ENCODE measurements at places on chromosomes 12 and 14.
A peak's percentile ranks its signal among the peaks of the same experiment; 100 is the strongest.

GRCh38 chr12:93847517-93848474 lies 170.6 kb downstream of the CRADD start:
- no peak for DNase-seq

- no peak for DNase-seq
Measured at GRCh38 chr12:120240495-120240833, 25.1 kb downstream of the PXN start.

GRCh38 chr12:64679487-64680001 lies 69.2 kb downstream of the RASSF3 start:
- DNase-seq, result peak; percentile 89

GRCh38 chr14:72920008-72920407 lies 6.3 kb upstream of the DCAF4 start:
- DNase-seq, result no peak

- no peak for DNase-seq
Measured at GRCh38 chr12:102755266-102755665, 161.8 kb downstream of the PAH start.

- peak; percentile 88 for DNase-seq
Measured at GRCh38 chr12:13085968-13086686, 17.3 kb downstream of the GSG1 start.

DNA sequence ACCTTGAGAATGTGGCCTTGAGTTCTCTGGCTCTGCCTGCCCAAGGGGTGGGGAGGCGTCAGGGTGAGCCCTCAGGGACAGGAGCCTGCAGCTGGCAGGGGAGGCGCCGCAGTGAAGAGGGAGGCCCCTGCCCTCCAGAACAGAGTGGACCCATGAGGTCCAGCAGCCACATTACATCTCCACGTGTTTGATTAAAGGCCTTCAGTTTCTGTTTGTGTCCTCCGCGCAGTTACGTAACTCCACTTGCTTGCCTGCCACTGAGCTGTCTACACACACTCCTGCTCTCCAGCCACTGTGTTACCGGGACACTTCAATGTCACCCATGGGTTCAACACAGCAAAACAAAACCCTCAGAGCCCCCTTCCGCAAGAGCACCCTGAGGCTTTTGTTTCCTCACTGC lies 70.4 kb downstream of the CHGA start:
- no peak for DNase-seq

- no peak for DNase-seq
Measured at GRCh38 chr14:42090122-42090521, 483.4 kb downstream of the LRFN5 start.

DNA sequence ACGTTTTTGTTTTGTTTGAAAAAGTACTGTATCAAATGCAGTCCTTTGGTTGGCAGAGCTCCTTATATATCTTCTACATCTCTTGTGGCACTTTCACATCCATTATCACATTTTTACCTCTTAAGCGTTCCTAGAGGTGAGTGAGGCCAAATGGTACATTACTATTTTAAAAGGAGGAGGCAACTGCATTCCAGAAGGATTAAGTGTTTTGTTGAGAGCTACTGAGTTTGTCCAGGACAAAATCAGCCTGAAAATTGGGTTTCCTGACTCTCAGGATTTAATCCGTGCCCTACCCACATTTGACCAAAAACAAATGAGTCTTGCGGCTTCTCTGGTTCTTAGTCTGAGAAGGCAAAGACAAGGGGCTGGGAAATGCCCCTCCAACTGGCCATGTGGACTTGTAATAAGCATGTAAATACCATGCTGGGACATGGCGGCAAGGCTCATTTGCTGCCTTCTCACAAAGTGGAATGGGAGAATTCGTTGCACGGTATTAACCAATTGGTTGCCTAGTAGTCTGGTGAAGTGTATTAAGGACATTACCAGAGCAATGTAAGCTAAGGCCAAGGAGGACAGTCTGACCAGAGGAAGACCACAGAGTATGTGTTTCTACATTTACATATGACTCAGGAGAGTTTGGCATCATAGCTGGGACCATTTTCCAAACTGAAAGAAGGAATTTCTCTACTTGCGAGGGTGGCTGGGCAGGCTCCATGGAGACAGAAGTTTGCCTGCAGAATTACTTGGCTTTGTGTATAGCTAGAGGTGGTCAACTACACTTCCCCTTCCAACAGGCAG lies 175.8 kb upstream of the PLXNC1 start:
- peak; percentile 21 for DNase-seq

- DNase-seq, result no peak
Measured at GRCh38 chr12:49928471-49928870, 22.1 kb upstream of the AQP2 start.

GRCh38 chr12:113070117-113070906 lies 13.8 kb downstream of the DTX1 start:
- no peak for DNase-seq

GRCh38 chr12:121456551-121456950 lies 56.6 kb downstream of the RNF34 start:
- no peak for DNase-seq

GRCh38 chr12:71840231-71840847 lies 780 bp downstream of the TBC1D15 start:
- DNase-seq, result peak; percentile 70

DNA sequence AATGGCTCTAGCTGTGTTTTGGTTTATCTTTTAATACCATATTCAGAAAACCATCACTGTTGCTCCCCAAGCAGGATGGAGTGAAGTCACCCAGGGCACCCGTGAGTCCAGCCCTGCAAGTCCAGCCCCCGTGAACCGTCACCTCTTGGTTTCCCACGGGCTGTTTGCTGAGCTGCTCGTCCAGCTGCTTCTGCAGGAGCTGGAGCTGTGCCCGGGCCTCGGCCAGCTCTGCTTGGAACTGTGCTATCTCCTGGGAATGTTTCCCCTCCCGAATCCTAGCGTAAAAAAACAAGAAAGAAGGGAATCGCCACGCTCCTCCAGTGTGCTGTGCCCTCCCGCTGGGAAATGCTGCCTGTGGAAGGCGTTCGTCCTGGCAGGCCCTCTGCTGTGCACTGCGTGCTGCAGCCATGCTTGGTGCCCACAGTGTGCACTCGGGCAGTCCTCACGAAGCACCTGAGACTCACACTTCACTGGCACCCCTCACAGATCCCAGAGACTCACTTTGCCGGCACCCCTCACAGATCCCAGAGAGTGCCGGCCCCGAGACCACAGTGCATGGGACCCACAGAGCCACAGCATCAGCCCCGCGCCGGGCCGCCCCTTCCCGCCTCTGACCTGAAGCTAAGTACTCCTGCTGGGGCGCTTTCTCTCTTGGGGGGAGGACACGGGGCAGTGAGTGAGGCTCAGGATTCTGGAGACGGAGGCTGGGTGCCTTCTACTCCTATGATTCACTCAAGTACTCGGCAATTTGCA lies 15.4 kb upstream of the ANKLE2 start:
- DNase-seq, result no peak

DNA sequence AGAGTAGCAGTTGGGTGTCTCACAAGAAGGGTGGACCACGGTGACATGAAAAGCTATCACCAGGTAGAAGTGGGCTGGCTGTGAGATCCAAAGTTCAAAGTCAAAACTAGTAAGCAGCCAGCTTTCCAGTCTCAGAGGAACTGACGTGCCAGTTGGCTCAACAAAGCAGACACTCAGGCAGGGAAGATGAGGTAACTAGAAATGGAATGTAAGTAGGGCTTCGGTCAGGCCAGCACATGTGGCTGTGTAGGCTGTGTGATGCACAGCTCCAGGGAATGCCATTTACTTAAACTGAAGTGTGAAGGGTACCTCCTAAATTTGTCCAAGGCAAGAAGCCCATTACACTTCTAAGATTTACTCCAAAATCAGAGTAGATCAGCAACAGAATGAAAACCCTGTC lies 43.6 kb downstream of the PTPRR start:
- peak; percentile 83 for DNase-seq

- DNase-seq, result no peak
Measured at GRCh38 chr14:56057071-56057741, 61.0 kb upstream of the PELI2 start.

DNA sequence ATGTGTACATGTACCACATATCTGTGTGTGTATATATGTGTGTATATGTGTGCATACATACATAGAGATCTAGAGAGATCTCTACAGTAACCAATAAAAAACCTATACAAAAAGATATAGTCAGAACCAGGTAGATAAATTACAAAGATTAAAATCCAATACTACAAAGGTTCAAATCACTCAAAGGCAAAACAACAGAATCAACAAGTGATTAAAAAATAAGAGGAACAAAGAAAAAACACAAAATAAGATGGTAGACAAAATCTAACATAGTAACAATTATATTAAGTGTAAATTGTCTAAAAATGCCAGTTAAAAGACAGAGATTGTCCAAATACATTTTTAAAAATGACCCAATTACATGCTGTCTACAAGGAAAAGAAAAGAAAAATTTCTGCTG lies 83.6 kb downstream of the R3HDM2 start:
- no peak for DNase-seq

- no peak for DNase-seq
Measured at GRCh38 chr12:96015672-96016071, 19.5 kb upstream of the HAL start.

- peak; percentile 69 for DNase-seq
Measured at GRCh38 chr14:89507521-89507920, 90.5 kb upstream of the FOXN3 start.

DNA sequence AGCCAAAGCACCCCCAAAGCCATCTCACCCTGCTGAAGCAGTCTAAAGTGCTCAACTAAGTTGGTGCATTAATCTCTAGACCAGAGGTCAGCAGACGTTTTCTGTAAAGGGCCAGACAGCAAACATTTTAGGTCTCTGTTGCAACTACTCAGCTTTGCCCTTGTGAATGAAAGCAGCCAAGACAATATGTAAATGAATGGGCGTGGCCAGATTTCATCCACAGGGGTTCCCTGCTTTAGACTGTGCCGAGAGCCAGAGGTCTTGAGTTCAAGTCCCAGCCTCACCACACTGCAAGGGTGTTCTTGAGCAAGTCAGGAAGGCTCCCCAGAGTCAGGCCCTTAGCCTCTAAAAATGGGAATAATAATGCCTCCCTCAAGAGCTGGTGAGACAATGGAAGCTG lies 166.2 kb downstream of the CHST11 start:
- no peak for DNase-seq

DNA sequence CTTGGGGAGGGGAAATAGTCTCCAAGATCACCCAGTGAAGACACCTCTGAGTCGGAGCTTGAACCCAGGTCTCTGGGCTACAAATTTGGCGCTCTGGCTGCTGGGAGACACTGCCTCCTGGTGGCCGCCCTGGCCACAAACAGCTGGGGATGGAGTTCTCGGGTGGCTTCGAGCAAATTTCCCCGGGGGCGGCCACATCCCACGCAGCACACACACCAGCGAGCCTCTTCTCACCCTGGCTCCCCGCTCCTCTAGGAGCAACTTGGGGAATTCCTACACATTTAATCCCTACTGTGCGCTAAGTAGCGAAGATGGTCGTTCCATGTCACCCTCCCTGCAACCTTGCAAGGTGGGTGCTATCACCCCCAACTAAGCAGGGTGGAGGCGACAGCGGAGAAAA lies 66.2 kb upstream of the BEGAIN start:
- no peak for DNase-seq

- DNase-seq, result no peak
Measured at GRCh38 chr12:19411234-19412204, 27.8 kb upstream of the AEBP2 start.

- DNase-seq, result no peak
Measured at GRCh38 chr14:96221841-96222240, 17.2 kb downstream of the BDKRB2 start.

DNA sequence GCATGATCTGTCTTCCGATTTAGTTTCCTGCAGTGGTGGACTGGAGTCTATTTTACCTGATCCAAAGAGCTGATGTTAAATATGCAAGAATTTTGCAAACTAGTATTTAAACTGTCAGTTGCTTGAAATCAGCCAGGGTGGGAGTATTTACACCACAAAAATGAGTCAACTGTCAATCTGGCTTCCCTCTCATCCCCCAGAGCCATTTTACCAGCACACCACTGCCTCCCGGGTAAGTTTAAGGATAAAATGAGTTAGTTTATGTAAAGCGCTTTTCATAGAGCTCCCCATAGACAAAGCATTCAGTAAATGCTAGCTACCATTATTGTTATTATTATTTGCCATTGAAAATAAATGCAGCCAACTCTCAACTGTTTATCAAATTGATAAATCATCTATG lies 106.3 kb upstream of the FRMD6 start:
- DNase-seq, result peak; percentile 48

DNA sequence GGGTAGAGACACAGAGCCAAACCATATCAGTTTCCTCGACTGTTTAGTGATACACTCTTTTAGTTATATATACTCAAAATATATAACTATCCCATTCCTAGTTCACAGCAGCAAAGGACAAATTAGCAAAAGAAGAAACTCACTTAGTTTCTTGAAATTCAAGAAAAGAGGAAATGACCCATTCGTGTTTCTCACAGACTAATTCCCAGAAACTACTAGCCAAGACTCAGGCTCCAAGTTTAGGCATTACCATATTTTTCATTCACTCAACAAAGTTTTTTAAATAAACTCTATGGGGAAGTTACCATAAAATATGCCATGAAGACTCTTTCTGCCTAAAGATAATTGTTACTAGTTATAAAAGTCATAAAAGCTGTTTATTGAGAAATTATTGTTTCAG lies 152.3 kb upstream of the DAAM1 start:
- no peak for DNase-seq

DNA sequence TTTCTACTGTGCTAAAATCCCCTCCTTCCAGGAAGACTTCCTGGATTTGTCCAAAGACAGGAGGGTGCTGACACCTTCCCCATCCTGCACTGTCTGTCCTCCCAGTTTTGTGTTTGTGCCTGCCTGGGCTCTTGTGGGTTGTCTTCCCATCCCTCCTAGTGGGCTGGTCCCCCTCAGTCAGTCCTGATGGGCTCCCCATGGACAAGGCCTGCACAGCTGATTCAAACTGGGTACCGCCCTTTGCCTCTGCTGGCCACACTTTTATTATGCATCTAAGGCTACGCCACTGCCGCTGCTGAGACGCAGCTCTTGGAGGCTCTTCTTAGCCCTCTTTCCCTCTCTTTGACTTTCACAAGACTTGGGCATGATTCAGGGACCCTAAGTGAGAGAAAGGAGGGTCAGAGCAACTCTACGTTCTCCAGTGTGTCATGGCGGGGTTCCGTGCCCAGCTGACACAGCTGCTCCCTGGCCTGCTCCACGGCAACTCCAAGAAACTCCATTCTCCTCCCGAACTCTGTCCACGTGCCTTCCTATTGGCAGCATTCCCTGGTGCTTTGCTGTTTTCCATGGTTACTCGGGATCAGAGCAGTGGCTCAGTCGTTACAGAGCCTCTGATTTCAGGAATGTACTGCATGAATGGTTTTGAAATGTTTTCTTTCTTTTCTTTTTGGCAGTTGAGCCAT lies 3.8 kb upstream of the KRT85 start:
- DNase-seq, result no peak
